Bronchial smooth muscle cell (primary cell): ENCODE measurements at places on chromosomes 6 and 20. TPM values are rescaled to one million over a fixed set of nuclear protein-coding genes. Genes with fewer than 3 reads are reported as not detected.

The ZNF311 gene
- total RNA-seq: 1.6 and 2.3 TPM in 2 replicates

The SUN5 gene
- not detected in 2 replicates for total RNA-seq

The SPATA25 gene
- total RNA-seq: 1.4 and 2.0 TPM in 2 replicates

The SLC29A1 gene
- total RNA-seq: 3.2 and 4.7 TPM in 2 replicates

The CDH4 gene
- total RNA-seq: 0.32 TPM in 1 of 2 replicates, not detected in the other

The SPEF1 gene
- total RNA-seq: 0.16 and 0.26 TPM in 2 replicates

The SLC52A3 gene
- total RNA-seq: not detected in 2 replicates

The GSTA5 gene
- total RNA-seq: not detected in 2 replicates

The KIF25 gene
- not detected in 2 replicates for total RNA-seq

The ZBTB46 gene
- total RNA-seq: 23.6 and 54.7 TPM in 2 replicates

The LHFPL5 gene
- total RNA-seq: not detected in 2 replicates

The IP6K3 gene
- not detected in 2 replicates for total RNA-seq

The SAPCD1 gene
- 0.26 and 1.3 TPM in 2 replicates for total RNA-seq

The EFCAB8 gene
- under 0.01 TPM in 1 of 2 replicates, not detected in the other for total RNA-seq

The LST1 gene
- total RNA-seq: 0.09 and 0.32 TPM in 2 replicates

The PRND gene
- not detected in 2 replicates for total RNA-seq

The TRMT11 gene
- total RNA-seq: 14.0 and 22.7 TPM in 2 replicates

The SLC17A1 gene
- not detected in 2 replicates for total RNA-seq

The CFAP206 gene
- 0.16 and 0.34 TPM in 2 replicates for total RNA-seq

The BMP2 gene
- total RNA-seq: 0.86 and 2.2 TPM in 2 replicates

The APOBEC2 gene
- not detected in 2 replicates for total RNA-seq

The CMTR1 gene
- 34.7 and 38.9 TPM in 2 replicates for total RNA-seq
